ENCODE measurements at places on chromosomes 7 and 10.

DNA sequence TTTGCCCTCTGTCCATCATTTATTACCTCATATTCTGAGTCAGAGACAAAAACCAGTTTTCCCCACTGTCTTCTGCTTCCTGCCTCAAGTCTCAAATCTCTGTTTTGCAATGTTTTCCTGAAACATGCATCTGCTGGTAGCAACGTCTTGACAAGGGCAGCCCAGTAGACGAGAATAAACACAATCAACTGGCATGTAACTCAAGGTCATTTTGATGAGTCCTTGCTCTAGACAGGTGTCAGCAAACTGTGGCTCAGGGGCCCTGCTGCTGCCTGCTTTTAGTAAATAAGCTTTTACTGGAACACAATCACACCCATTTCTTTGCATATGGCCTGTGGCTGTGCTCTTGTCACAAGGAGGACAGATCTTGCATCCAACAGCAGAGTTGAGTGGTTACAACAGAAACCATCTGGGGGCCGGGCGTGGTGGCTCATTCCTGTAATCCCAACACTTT is 59.8 kb downstream of the ITIH5 start:
- no peak for DNase-seq

GRCh38 chr7:53476566-53476965 is 441.1 kb downstream of the POM121L12 start:
- DNase-seq: no peak

DNA sequence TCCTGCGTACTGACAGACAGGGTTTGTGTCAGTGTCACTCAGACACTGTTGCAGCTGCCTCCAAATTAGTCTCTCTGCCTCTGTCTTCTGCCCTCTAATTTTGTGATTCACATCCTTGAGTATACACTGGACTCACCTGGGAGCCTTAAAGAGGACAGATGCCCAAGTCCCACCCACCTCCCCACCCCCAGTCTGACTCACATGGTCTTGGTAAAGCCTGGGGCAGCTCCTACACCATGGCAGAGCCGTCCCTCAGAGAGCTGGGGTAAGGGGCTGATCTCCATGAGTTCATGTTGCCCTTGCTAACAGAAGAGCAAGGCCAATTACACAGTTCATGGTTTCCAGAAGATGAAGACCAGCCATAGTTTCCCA is 197.6 kb upstream of the STK17A start:
- no peak for DNase-seq

GRCh38 chr10:53724581-53724980 is 952.0 kb upstream of the MBL2 start:
- no peak for DNase-seq

- no peak for DNase-seq
Observed at GRCh38 chr7:1063361-1063760, 19.0 kb downstream of the GPR146 start.

DNA sequence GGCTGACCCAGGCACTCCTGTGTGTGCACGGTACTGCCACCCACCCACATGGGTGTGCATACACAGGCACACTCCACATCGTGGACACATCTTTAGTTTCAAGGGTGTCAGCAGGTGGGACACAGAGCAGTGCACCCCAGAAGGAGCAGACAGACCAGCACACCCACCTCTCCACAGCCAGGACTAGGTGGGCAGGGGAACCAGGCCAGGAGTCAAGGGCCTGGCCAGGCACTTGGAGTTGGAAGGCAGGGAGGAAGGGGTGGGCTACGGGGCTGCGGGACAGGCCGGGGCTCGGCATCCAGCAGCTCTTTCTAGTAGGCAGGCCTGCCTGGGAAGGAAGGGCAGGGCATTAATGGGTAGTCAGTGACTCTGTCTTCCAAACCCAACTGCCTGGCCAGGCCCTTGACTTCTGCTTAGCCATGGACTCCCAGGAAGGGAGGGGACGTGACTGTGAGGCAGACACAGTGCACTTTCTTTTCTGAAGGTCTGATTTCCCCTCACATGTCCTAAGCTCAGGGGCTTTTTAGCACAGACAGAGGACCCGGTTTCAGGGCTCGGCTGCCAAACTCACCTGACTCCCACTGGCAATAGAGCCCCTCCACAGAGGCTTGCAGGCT is 14.6 kb downstream of the RASGEF1A start:
- DNase-seq: peak; percentile 7

GRCh38 chr10:7561216-7561893 is 105.4 kb downstream of the ITIH5 start:
- DNase-seq: no peak

GRCh38 chr10:78579995-78580394 is 488.8 kb upstream of the ZMIZ1 start:
- no peak for DNase-seq

DNA sequence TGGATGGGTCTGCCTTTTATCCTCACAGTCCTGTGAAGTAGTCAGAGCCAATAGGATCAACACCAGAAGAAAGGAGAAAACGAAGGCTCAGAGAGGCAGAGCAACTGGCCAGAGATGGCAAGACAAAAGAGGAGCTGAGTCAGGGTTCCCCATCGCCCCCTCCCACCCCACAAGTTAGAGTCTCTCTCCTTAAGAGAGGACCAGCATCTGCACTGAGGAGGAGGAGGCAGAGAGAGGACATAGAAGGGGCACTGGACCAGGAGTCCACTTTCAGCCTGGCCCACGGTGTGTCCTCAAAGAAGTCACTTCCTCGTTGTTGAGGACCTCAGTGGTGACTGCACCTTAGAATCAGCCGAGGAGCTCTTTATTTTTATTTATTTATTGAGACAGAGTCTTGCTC is 11.6 kb downstream of the SPOCK2 start:
- no peak for DNase-seq

DNA sequence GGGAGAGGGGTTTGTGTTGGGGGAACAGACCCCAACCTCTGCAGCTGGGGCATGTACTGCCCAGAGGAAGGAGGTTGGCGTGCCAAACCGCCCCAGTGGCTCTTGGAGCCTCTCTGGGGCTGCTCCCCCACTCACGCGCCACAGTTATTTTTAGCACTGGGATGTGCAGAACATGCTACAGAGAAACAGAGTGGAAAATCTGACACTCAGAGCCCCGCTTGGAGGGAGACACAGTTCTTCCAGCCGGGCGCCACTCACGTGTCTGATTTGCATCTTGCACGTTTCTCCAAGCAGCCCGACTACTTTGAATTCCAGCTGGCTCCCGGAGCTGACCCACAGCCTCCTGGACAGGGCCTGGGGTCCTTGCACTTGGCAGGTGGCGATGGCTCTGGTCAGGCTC is 182.0 kb downstream of the RPS24 start:
- DNase-seq: no peak

- no peak for DNase-seq
Observed at GRCh38 chr10:69201045-69201444, 19.1 kb upstream of the HKDC1 start.

GRCh38 chr7:145511004-145511403 is 605.6 kb upstream of the CNTNAP2 start:
- DNase-seq: no peak

- DNase-seq: no peak
Observed at GRCh38 chr10:104617831-104618230, 23.3 kb upstream of the SORCS3 start.

DNA sequence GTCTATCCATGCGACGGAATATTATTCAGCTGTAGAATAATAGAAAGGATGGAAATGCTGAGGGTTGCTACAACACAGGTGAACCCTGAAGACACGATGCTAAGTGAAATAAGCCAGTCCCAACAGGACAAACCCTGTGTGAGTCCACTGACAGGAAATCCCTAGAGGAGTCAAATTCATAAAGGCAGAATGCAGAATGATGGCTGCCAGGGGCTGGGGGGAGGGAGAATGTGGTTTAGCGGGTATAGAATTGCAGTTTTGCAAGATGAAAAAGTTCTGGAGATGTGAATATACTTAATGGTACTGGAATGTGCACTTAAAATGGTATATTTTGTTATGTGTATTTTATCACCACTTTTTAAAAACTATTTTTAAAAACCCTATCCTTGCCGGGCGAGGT is 36.9 kb upstream of the DOCK1 start:
- DNase-seq: no peak

DNA sequence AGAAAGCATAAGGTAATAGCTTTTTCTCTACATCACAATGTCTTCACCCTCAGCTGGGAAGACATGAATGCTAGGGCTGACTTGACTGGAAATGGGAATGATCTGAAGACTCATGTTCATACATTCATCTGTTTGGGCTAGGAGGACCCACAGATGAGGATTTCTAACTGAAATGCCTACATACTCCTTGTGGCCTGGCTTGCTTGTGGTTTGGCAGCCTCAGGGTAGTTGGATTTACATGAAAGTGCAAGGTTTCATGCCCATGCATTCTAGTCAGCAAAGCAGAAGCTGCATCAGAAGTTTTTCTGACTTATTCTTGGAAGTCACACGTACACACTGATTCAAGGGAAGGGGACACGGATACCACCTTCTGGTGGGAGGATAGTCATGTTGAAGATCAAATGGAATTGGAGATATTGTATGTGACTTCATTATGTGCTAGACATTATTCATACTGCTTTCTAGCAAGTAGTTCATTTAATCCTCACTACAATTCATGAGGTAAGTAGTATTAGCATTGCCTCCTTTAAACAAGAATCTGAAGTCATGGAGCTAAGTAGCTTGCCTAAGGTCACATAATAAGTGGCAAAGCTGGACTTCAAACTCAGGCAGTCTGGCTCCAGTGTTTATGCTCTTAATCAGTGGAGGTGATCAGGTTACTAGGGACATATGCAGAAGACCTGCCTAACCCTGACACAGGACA is 957.0 kb downstream of the LRMDA start:
- DNase-seq: no peak

DNA sequence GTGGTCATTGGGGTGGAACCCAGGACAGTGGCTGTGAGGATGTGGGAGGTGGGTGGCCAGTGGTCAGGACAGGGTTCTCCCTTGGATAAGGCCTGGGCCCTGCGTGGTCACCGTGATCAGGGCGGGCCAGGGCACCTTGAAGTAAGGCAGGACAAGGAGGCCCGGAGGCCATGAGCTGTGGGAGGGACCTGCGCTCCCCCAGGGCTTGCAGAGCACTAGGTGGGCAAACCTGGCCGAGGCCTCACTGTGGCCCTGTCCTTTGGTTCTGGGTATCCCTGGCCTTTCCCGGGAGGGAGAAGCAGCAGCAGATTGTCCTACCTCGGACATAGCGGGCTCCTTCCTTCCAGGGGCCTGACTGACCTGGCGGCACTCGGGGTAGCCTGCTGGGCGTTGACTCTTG is 144.8 kb upstream of the RET start:
- no peak for DNase-seq

GRCh38 chr7:141072548-141073172 is 1.2 kb upstream of the TMEM178B start:
- peak; percentile 15 for DNase-seq

DNA sequence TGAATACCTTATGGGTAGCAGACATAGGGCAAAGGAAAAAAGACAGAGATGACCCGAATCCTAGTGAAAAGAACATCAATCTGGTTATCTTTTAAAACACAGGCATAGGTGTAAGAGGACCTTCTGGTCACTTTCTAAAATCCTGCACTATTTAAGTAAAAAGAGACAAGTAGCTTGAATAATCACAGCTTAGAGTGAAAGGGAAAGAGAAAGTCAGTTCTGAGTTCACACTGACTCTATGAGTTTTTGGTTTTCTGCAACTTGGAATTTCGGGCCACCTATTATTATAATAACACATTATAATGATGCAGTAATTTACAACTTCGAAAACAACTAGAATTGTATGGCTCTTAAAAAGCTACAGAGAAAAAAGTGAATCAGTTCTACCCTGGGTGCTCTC is 247.8 kb downstream of the DOCK4 start:
- DNase-seq: no peak

GRCh38 chr7:45402480-45403218 is 171.5 kb upstream of the ADCY1 start:
- no peak for DNase-seq

GRCh38 chr7:85638394-85638793 is 451.5 kb upstream of the SEMA3D start:
- DNase-seq: no peak

GRCh38 chr7:71912476-71912875 is 499.7 kb downstream of the CALN1 start:
- DNase-seq: no peak
